Kidney (tissue), 22 donors: ENCODE measurements at places on chromosomes 3 and 15. TPM values are rescaled to one million over a fixed set of nuclear protein-coding genes. Genes with fewer than 3 reads are reported as not detected.

DNA sequence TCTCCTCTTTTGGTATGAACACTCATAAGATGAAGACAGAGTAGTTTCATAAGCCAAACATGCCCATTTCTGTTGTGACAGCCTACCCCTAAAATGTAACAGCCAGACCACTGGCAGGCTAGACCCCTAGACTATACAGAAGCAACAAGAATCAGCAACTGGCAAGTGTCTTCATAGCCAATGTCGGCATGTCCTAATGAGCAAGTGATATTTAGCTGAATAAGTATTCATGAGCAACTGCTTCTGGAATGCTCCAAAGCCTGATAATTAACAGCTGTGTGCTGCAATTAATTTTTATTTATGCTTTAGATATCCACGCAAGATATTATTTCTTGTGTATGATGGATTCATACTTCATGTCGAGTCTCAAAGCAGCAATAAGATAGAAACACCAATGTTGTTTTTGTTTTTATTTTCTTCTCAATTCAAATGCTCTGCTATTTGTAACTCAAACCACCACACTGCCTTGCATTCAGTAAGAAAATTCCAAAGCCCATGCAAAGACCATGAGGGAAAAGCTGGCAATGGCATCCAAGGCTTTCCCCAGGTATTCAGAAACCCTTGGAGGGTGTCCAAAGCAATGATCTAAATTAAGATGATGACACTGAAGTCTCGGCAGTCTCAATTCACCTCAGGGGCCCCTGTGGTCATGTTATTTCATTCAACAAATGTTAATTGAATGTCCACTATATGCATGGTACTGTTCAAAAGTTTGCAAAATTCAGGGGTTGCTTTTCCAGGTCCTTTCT lies 167.7 kb upstream of the NECTIN3 start:
- DNase-seq: no peak

DNA sequence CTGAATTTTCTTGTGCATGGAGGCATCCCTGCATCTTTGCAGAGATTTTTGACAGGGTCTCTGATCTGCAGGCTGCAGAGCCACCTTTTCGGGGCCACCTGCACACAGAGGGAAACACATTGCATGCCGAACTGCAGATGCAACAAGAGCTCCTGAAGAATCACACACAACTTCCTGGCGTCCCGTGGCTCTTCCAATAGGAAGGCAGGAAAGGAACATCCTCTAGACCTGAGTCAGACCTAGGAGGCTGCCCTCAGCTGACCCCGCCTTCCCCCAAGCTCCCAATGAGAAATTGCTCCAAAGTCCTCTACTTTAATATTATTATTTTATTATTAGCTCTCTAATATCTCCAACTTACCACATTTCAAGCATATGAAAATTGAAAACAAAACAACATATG lies 213.2 kb upstream of the ARRDC4 start:
- no peak for DNase-seq

GRCh38 chr3:73556520-73557372 lies 68.0 kb downstream of the PDZRN3 start:
- no peak for DNase-seq

DNA sequence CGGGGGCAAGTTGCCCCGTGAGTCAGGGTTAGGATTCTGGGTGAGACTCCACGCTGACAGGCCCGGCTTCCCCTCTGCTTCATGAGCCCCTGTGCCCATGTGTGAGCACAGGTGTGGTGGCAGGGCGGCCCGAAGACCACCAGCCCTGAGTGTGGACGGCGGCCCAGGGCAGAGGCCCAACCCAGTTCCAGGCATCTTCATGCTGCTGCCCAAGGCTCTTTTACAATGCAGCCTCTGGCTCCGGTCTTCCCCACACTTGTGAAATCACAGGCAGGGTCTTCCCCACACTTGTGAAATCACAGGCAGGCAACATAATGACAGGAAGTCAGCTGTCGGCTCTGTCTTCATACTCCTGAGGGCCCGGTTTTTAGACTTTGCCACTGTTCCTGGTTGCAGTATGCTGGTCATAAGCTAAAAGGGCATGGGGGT lies 78.8 kb downstream of the AAGAB start:
- DNase-seq: no peak

DNA sequence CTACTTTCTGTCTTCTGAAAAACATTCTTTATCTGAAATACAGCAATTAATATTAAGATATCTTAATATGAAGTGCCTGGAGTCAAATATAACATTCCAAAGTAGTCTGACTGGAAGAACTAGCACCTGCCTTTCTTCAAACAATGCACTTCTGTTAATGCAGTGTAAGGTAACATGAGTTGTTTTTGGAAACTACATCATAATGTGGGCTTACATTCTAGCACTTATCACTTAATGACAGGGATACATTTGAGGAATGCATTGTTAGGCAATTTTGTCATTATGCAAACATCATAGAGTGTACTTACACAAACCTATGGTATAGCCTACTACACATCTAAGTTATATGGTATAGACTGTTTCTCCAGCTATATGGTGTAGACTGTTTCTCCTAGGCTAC lies 49.2 kb downstream of the SLC15A2 start:
- DNase-seq: no peak

DNA sequence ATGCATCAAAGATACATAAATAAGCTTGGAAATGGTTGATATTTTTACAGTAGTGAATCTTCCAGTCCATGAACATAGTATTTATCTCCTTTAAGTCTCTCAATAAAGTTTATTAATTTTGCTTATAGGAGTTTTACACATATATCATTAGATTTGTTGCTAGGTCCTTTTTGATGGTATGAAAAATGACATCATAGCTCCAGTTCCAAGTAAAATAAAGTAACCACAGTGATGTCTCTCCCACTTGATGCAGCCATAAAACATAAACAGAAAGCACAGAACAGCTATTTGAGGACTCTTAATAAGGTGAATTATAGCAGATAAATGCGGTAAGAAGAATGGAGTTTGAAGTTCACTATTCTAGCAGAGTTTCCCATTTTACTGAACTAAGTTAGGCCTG lies 20.8 kb downstream of the DMXL2 start:
- DNase-seq: no peak

- no peak for DNase-seq
Observed at GRCh38 chr3:50737906-50738598, 63.3 kb downstream of the DOCK3 start.

Gene MUC20
- polyA plus RNA-seq: 53.3 TPM

Gene CPA3
- not detected for polyA plus RNA-seq

Gene ZNF148
- polyA plus RNA-seq: 5.4 TPM

DNA sequence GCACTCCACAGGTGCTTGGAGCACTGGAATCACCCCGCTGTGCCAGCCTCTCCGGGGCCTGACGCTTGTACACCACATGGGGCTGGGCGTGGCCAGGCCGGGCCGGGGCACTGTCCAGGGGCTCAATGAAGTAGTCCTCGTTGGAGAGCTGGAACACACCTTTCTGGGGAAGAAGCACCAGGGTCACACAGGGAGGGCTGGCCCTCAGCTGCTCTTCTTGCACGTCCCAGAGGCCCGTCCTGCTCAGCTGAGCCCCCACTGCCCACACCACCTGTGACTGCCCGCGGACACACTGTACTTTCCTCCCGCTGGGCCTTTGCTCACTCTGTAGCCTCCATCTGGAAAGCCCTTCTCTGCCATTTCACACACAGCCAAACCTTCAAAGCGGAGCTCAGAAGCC lies 13.3 kb downstream of the ADAMTS7 start:
- DNase-seq: no peak

Gene CCDC32
- polyA plus RNA-seq: 35.9 TPM

GRCh38 chr15:88792342-88793282 lies 10.6 kb upstream of the ACAN start:
- DNase-seq: no peak

Gene DAPK2
- 3.8 TPM for polyA plus RNA-seq

DNA sequence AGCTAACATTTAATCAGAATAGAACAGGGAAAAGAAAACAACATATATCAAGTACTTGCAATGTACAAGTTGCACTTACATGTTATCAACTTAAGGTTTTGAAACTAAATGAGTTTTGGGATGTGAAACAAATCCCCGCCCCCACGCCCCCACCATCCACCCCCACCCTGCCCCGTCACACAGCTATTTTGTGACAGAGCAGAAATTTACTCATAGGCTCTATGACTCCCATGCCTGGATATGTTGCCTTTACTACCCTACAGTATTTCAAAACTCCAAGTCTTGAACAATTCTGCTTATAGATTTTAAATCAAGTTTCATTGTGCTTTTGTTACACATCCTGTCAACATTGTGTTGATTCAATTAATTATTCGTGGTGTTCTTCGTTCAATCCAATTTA lies 18.1 kb upstream of the IL1RAP start:
- DNase-seq: no peak

Gene SCN5A
- polyA plus RNA-seq: 0.06 TPM
